WTC11 (cell line): ENCODE measurements at places on chromosomes 11 and 22.

GRCh38 chr11:69055598-69056516 lies 7.1 kb downstream of the TPCN2 start:
- no peak for DNase-seq

DNA sequence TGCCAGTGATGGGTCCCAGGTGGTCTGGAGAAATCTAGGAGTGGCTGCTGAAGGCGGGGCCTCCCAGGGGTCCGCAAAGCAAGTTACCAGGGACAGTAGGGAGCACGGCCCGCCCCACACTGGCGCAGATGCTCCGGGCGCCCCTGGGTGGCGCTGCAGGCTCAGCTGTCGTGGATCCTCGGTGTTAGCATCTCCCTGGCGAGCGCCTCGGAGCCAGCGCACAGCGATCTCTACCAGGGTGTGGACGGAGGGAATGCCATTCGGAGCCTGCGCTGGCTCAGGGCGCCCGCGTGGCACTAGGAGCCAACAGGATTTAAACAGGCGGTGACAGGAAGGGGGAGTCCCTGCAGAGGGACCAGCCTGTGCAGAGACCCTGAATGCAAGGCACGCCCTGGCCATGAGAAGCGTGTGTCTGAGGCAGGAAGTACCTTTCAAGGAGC lies 20.2 kb downstream of the FADS3 start:
- peak; percentile 92 for DNase-seq

DNA sequence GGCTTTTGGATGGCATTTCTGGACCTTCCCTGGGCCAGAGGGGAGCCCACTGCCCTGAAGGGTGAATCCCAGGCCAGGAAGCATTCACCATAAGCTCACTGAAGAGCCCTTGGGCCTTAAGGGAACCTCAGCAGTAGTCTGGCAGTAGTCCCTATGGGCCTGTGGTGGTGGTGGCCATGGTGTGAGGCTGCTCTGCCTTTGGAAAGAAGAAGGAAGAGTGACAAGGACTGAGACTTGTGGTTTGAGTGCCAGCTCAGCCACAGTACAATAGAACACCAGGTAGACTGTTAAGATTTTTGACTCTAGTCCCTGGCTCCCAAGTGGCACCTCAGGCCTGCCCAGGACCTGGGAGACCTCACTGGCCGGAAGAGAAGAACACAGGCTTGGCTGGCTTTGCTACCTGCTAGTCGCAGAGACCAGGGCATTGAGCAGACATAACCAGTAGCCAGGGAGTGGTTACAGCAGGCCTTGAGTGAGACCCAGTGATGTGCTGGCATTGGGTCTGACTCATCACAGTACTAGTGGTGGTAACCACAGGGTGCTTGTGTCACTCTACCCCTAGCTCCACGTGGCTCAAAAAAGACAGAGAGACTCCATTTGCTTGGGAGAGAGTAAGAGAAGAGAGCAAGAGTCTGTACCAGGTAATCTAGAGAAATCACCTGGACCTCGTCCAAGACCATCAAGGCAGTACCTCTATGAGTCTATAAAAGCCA lies 259.8 kb upstream of the BLID start:
- no peak for DNase-seq

- DNase-seq, result no peak
These were observed 22.3 kb downstream of the VPS37C start for GRCh38 chr11:61138935-61139334.

DNA sequence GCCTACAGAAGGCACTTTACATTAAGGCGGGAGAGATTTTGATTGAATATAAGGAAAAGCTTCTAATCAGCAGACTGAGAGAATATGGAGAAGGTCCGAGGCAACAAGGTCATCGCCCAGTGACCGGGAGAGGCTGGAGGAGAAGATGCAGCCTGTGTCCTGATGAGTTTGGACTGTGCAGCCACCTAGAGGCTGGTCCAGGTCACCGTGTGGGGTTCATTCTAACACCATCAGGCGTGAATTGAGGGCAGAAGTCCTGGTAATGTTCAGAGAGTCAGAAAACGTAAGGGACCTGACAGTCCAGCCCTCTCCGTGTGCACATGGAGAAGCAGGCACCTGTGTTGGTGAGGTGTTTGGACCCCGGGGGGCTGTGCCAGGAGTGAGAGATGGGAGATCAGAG lies 102.7 kb downstream of the FEZ1 start:
- DNase-seq, result no peak

- DNase-seq, result peak; percentile 17
These were observed 63.7 kb downstream of the RAB30 start for GRCh38 chr11:83007909-83008580.

DNA sequence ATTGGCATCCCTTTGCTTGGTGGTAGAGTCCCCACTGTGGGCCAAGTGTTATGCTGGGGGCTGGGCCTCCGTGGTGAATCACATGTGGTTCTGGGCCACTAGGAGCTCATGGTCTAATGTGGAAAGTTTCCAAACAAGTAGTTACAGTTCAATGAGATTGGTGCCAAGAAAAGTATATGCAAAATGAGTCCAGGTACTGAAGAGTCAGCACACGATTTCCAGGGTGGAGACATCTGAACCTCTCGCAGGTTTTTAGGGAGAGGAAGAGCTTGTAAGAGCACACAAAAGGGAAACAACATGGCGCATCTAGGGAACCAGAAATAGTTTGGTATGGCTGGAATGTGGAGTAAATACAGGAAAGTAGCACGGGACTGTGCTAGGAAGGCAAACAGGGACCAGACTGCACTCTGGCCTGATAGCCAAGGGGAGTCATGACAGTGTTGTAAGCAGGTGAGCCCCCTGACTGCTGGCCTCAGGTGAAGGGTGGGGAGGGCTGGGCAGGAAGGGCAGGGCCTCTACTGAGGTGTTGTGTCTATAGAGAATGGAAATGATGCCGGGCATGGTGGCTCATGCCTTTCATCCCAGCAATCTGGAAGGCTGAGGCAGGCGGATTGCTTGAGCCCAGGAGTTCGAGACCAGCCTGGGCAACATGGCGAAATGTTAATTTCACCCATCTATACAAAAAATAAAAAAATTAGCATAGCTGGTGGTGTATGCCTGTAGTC lies 12.6 kb downstream of the POLR2F start:
- DNase-seq, result no peak

DNA sequence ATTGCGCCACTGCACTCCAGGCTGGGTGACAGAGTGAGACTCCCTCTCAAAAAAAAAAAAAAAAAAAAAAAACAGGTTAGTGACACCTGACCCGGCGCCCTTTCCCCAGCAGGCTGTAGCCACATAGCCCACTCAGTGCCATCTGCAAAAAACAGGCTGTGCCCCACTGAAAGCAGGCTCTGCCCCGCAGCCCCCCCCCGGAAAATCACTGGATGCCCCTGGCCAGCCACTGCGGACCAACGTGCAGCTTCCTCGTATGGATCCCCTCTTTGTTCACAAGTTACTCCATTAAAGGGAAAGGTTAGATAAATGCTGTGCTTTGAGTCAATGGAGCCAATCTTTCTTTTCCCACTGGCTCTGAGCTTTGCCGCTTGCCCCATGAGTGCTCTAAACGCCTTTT lies 660.3 kb downstream of the TBC1D22A start:
- DNase-seq, result no peak

GRCh38 chr22:29353286-29353685 lies 35.1 kb downstream of the AP1B1 start:
- DNase-seq, result no peak

DNA sequence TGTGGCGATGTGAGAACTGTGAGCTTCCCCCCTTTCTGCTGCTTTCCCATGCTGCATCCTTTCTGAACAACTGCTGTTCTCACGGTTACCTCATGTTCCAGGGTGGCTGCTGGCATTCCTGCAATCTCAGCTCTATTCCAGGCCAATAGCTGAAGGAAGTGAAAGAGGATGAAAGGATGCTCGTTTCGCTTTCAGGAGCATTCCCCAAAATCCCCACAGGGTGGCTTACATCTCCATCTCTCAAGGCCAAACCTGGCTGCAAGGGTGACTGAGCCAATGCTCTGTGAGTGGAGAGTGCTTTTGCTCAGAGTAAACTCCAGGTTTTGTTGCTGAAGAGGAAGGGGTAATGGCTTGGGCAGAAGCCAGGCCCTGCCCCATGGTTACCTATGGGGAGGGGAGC lies 848.2 kb downstream of the BRD1 start:
- peak; percentile 45 for DNase-seq
